Jurkat, Clone E6-1 (cell line): ENCODE measurements at places on chromosomes 7 and 10.
A peak's percentile ranks its signal among the peaks of the same experiment; 100 is the strongest.

DNA sequence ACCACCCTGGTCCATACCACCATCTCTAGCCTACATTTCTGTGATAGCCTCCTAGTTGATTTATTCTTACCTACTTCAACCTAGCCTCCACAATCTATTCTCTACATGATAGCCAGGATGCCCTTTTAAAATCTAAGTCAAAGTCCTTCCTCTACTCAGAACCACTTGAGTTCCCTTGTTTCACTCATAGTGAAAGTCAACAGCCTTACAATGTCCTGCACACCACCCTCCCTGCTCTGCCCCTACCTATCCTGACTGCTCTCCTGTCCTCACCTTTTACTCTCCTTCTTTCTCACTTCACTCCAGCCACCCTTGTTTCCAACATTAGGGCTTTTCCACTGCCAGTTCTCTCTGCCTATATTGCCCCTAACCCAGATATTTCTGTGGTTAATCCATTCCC, 146.7 kb downstream of the GRM3 start:
- DNase-seq: no peak

GRCh38 chr7:3710531-3710930, 409.5 kb downstream of the SDK1 start:
- DNase-seq: no peak

- DNase-seq: no peak
Measured at GRCh38 chr7:27501001-27501400, 161.7 kb downstream of the HIBADH start.

- DNase-seq: no peak
Measured at GRCh38 chr7:43531700-43532099, 51.2 kb upstream of the STK17A start.

DNA sequence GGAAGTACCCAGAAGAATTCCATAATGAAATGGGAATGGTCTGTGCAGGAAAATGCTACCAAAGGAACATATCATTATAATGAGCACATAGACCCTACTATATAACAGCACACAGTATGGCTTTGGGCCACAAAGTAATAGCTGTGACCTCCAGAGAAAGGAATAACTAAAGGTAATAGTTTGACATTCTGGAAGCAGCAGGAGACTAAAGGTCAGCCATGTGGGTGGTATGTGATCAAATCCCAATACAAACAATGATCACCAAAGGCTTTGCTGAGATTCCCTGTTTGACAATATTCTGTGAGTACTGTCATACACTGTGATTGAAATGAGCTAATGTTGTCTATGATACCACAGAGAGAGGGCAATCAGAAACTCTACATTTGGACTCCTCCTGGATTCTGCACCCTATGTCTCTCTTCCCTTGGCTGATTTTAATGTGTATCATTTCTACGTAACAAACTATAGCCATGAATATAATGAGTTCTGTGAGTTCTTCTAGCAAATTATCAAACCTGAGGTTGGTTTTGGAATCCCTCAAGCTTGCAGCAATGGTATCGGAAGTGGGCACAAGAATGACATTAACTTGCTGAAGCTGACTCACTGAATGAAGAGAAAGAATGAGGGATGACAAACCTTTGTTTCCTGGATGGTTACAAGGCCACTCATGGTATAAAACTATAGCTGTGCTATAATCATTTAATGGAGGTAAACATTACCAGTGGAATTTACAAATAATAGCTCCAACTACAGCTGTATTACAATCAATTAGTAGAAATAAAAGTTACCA, 99.6 kb downstream of the JMJD1C start:
- DNase-seq: no peak

DNA sequence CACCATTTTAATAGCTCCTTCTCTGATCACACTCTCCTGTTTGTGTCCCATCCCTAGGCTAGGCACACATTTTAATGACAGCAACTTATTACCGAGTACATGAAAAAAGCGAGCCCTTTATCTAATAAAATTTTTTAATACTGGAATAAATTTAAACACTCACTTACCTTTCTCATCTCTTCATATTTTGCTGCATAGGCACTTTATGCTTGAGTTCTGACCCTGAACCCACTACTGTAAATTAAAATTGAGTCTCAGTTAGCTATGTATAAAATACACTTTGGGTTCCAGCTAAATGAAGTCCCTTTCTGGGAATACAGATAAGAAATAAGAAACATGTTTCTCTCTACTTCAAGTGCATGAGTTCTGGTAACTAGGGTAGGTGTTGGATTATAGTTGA, 104.6 kb downstream of the HECW1 start:
- DNase-seq: no peak

- DNase-seq: no peak
Measured at GRCh38 chr10:130611239-130611638, 475.0 kb downstream of the GLRX3 start.

DNA sequence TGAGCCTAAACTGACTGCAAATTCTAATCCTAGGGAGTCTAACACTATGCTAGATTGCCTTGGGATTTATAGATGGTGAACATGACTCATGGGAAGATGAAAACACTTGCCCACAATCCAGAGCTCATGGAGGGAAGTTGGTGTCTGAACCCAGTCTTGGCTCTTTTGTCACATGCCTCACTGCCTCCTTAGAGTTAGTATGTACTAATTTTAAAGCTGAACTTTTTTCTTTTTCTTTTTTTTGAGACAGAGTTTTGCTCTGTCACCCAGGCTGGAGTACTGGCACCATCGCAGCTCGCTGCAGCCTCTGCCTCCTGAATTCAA, 14.4 kb downstream of the MRPL32 start:
- DNase-seq: no peak

GRCh38 chr7:91550931-91551330, 286.7 kb downstream of the FZD1 start:
- no peak for DNase-seq

- no peak for DNase-seq
Measured at GRCh38 chr10:99467236-99467999, 37.0 kb upstream of the GOT1 start.

- DNase-seq: no peak
Measured at GRCh38 chr7:8286118-8286517, 24.2 kb upstream of the ICA1 start.

- no peak for DNase-seq
Measured at GRCh38 chr7:1707756-1708595, 37.9 kb downstream of the ELFN1 start.

GRCh38 chr10:96772196-96772595, 51.9 kb upstream of the PIK3AP1 start:
- DNase-seq: no peak

DNA sequence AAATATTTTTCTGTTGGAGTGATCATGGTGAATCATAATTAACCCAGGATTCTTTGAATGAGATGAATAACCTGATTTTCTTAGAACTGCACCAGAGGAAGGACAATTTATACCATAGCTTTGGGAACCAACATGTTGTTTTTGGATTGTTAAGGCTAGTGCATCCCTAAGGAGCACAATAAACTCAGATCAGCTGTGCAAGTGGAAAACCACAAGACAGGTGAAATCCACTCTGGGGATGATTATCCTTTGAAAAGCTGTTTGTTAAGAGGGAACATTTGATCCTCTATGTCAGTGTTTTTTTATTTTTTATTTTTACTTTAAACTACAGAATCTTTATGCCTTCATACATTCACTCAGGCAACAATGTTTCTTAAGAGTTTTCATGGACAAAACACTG, 232.1 kb upstream of the PCLO start:
- DNase-seq: no peak

- peak; percentile 59 for DNase-seq
Measured at GRCh38 chr10:24882047-24882698, 70.2 kb downstream of the PRTFDC1 start.

- no peak for DNase-seq
Measured at GRCh38 chr7:158970132-158970531, 113.8 kb downstream of the DYNC2I1 start.

DNA sequence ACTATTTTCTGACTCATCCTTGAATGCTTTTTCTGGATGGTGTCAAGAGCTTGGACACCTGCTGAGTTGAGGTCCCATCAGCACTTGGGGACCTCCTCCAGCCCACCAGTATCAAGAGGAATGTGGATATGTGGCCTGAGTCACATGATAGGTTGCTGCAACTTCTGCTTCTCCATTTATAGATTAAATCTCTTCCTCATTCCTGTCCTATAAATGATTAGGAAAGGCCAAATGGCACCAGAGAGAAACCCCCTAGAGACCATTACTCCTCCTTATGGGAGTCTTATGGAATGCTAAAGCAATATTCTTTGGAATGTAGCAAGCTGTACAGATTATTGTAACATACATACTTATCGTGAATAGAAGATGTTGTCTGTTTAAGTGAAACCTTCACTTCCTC, 85.6 kb downstream of the NEUROD6 start:
- no peak for DNase-seq

- no peak for DNase-seq
Measured at GRCh38 chr7:47636433-47637175, 54.7 kb upstream of the TNS3 start.

DNA sequence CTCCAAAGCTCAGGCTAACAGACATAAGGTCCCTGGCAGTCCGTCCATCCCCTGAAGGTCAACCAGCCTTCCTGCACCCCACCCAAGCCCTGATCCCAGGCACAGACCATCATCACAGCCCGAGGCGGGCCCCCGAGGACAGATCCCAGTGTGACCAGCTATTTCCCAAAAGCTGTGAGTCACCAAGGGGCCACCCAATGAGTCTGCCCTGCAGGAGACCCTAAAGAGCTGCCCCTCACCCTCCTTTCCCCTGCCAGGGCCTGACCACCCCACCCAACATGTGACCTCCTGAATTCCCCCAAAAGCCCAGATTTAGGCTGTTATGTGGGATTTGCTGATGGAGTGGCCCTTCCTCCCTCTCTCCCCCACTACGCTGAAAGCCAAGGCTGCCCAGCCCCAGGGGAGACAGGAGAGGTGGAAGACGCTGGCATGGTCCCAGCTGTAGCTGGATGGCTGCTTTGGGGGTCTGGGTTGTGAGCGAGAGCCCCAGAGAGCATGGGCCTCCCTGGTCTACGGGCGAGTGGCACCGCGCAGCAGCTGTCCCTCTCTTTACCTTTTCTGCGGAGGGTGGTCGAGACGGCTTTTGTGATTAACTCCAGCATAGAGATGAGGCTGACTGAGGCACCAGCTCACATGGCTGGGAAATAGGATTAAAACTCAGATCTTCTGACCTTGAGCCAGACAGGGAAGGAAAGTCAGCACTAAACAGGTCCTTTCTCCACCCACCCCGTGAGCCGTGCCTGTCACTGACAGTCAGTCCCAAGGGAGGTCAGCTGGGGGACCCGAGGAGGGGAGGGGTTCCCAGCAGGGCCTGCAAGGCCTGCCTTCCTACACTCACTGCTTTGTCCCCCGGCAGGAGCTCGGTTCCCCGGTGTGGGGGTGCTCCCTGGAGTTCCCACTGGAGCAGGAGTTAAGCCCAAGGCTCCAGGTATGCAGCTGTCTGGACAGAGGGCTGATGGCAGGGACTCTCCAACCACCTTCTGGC, 16.7 kb downstream of the ELN start:
- DNase-seq: no peak
